T-helper 2 cell treated with Interferon-gamma antibody and Interleukin-4, amounts not matched to agents 5 μg/mL and 100 μg/mL, for 36 hours (primary cell): ENCODE measurements at places on chromosomes 11 and 22.

DNA sequence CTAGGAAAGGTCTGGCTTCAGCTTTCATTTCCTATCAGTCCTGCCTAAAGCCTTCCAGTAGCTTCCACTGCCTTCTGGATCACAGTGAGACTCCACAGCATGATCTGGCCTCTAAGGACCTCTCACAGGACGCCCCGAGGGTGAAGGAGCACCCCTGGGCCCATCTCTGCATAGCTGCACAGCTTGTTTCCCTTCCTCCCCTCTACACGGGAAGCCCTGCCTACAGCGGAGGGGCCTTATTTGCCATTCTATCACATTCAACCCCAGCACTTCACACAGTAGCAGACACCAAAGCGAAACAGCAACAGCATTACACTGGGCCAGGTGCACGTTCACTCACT lies 162.3 kb upstream of the GRK3 start:
- DNase-seq: no peak

DNA sequence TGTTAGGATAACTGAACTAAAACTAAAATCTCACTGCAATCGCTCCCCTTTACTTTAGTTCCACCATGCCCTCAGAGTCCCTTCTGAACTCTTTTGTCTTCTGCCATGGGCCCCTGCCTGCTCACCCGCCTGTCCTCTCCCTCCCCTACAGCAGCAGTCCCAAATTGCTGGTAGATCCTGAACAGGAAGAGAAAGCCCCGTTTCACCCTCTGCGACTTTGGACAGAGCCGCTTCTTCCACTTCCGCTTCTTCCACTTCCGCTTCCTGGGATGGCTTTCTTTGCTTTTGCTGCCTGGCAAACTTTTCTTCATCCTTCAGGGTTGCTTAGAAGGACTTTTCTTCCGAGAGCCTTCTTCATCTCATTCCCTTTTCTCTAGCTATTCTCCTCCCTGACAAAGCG lies 35.7 kb upstream of the TLCD5 start:
- DNase-seq: no peak

DNA sequence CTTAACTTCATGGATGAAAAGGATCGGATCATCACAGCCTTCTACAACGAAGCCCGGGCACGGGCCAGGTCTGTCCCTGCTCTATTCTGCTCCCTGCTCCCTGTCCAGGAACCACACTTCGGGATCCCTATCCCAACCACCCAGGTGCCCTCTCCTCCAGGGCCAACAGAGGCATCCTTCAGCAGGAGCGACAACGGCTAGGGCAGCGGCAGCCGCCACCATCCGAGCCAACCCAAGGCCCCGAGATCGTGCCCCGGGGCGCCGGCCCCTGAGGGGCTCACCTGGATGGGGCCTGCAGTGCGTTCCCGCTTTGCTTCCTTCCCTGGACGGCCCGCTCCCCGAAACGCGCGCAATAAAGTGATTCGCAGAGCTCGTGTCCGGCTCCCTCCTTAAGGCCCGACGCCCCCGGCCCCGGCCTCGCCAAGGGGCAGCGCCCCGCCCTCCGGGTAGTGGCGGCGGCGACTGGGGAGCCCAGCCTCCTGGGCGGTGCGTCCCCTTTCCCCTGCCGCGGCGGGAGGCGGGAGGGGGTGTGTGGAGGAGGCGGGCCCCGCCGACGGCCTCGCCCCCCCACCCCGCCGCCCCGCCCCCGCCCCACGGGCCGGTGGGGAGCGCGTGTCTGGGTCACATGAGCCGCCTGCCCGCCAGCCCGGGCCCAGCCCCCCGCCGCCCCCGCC lies at the start of gene VEGFB:
Gene VEGFB (plus strand): TSS at position 672 of the 674 bp plus-strand sequence. CDS start 250 bp downstream, outside the sequence.
- DNase-seq: peak; percentile 72

DNA sequence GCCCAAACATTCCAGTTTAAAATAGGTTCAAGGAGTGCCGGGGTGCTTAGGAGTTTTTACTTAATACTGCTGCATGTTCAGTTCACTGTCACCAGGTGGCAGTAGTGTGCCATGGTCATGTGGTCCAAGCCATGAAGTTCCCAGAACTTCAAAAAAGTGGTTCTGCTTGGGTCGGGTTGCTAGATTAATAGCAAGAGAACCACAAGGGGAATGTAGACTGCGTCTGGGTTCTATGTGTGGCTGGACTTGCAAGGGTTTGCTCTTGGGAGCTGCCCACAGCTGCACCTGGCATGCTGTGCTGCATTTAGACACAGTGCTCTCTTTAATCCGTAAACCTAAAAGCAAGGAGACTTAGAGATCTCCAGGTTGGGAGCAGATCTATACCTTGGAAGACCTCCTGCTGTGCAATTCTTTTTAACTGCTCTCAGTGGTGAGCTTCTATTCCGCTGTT lies 6.5 kb upstream of the SPON1 start:
- no peak for DNase-seq

DNA sequence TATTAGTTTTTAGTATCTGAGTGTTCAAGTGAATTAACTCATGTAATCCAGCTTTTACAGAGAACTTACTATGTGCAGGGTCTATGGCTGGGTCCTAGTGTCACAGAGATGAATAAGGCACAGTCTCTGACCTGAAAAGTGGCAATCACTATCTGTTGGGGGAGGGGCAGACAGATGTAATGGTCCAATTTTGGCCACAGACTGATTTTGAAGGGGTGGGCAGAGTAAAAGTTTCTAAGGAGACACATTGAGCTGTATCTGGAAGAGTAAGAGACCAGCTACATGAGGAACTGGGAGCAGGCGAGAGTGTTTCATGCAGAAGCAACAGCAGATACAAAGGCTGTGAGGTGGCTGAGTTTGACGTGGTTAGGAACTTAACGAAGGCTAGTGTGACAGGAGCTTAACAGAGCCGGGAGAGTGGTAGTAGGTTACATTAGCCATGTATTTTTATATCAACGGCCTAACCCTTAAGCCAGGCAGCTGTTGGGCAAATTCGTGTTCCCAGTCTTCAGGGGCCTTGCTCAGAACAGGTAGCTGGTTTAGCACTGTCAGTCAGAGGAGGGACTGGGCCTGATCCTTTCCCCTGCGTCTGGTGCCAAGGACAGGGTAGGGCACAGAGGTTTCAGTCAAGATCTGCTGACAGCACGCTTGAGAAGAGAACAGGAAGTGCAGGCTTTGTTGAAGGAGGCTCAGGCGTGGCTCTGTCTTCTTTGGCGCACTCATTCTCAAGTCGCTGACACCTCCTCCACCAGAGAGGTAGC lies 1.4 kb upstream of the STIM1 start:
- peak; percentile 69 for DNase-seq

DNA sequence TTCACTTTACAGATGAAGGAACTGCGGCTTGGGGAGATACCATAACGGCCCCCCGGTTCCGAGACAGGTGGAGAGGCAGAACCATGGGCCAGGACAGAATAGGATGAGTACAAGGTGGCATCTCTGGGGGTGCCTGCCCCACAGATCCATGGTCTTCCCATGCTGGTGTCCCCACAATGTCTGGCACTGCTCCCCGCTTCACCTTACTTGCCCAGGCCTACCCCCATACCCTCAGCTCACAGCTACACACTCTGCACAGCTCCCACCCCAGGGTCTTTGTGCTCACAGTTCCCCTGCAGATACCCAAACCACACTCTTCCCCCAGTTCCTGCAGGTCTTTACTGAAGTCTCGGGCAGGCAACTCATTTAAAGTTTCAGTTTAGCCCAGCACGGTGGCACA lies 11.4 kb upstream of the DGCR8 start:
- no peak for DNase-seq

DNA sequence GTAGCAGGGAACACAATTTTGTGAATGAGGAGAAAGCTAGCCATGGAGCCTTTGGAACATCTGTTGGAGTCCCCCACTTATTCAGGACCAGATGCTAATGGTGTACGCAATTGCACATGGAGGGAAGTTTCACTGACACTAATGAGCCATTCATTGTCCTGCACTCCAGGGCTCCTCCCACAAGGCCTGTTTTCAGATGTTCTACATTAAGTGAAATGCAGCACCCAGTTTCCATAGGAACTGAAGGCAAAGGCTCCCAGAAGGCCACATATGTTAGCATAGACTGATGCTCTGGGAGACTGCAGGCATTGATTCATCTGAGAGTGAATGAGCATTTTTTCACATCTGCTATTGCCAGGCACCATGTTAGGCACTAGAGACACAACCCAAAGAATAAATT lies 399.5 kb downstream of the ETS1 start:
- no peak for DNase-seq

DNA sequence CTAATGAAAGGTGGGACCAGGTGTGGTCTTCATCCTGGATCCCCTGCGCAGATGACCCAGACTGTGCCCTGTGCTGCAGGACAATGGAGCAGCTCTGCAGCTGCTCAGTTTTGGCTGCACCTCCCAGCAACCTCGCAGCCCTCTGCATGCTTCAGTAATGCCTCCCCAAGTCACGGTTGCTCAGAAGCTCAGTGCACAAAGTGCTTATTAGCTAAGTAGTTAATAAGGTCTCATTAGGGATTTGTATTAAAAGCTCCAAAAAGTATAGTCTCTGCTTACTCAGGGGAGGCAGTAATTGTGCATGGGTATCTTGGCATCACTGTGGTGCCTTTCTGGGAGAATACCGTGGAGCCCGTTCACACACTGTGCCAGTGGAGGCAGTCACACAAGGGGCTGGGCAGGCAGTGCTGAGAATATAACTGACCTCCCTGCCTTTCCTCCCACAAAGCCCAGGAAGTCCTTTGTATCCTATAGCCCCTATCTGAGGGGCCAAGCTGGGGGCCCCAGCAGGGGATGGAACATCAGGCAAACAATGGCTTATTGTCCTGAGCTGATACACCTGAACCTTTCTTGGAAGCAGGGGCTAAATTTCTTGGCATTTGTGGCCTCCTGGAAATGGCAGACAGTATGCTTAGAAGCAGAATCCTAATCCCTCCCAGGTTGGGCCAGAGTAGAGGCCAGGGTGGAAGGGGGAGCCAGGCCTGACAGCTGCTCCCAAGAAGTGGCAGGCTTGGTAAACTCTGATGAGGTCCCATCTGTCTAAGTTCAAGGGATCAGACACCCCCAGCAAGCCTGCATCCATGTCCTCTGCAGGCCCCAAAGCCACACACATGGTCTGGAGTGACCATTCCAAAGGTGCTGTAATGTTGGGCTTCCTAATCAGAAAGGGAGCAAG lies 125.5 kb upstream of the PARVA start:
- DNase-seq: no peak

DNA sequence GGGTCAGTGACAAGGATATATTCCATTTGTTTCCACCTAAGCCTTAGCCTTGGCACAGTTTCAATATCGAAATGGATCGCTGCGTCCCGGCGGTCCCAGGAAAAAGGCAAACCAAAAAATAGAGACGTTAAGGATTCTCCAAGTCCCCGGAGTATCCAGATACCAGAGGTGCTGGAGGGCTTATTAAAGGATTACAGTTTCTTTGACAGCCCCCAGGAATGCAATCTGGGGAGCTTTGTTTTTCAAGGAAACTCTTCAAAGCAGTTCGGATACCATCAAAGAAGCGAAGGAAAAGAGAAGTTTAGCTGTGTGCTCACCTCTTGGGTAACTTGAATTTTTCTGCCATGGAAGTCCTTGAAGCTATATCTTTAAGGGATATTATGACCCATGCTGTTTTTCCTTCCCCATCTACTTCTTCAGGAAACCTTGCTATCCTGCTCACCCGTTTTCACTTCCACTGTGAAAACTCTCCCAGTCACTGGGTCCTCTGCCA lies 600 bp upstream of the GPR83 start:
- DNase-seq: no peak

DNA sequence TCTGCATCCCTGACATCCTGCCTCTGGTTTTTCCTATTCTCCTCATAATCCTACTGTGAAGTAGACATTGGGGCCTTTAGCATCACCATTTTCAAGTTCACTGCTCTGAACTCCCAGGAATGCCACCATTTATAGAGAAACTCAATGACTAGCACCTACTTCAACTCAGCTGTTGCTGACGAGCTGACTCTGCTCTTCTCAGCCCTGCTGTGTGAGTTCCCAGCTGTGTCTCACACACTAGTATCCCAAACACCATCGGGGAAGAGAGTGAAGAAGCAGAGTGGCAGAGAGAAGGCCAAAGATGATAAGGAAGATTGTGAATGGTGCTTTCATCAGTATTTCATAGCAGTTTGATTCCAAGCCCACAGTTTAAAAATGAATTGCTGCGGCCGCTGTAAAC lies 71.9 kb downstream of the PLEKHA7 start:
- DNase-seq: no peak

- no peak for DNase-seq
Observed at GRCh38 chr11:104798789-104799188, 99.5 kb downstream of the CASP12 start.

GRCh38 chr11:15189641-15190365 lies 75.1 kb downstream of the INSC start:
- DNase-seq: no peak

- DNase-seq: no peak
Observed at GRCh38 chr11:124608147-124608546, 3.1 kb upstream of the PANX3 start.

DNA sequence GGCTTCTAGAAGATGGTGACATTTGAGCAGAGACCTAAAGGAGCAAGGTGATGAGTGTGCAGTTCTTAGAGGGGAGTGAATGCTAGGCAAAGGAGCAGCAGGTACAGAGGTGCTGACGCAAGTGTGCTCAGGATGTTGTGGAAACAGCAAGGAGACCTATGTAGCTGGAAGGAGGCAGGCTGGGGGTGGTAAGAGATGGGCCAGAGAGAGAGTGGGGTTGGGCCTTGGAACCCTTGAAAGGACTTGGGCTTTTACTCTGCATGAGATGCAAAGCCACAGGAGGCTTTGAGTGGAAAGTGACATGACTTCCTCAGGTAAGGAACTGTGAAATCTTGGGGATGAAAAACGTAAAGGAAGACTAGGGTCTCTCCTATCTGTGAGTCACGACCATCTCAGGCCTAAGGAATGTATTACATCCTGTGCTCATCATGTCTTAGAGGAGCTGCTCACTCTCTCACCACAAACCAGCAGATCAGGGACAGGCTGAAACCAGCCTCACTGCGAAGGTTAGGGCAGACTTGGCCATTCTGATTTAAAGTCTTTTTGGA lies 65.4 kb downstream of the MICAL2 start:
- peak; percentile 58 for DNase-seq

GRCh38 chr22:35476341-35476740 lies 64.3 kb upstream of the RASD2 start:
- no peak for DNase-seq

- no peak for DNase-seq
Observed at GRCh38 chr11:20026629-20027555, 133.4 kb downstream of the DBX1 start.

- DNase-seq: no peak
Observed at GRCh38 chr22:28817919-28818859, 17.8 kb upstream of the XBP1 start.

DNA sequence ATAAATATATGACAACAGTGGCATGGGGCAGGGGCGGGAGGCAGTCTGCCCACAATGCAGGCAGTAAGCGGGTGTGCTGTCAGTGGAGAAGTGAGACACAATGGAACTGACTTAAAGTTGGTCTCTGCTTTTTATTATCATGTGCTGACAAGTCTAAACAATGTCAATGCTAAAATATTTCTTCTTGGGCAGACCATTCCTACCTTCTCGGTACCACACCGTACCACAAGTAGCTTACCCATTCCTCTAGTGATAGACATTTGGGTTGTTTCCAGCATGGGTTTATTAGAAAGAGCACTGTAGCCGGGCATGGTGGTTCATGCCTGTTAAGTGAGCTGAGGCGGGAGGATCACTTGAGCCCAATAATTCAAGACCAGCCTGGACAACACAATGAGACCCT lies 2.6 kb upstream of the CHADL start:
- DNase-seq: no peak
